ENCODE measurements at places on chromosomes 12 and 14.
A peak's percentile ranks its signal among the peaks of the same experiment; 100 is the strongest.

GRCh38 chr12:96258104-96258961 is 64.2 kb downstream of the ELK3 start:
- peak; percentile 32 for DNase-seq

GRCh38 chr14:39581474-39581873 is 149.2 kb upstream of the FBXO33 start:
- DNase-seq, result peak; percentile 57

- DNase-seq, result no peak
Measured at GRCh38 chr14:94385553-94386057, 2.8 kb downstream of the SERPINA1 start.

GRCh38 chr12:71664411-71665089 is 449 bp downstream of the THAP2 start:
- no peak for DNase-seq

GRCh38 chr12:110872100-110872499 is 25.3 kb downstream of the CCDC63 start:
- DNase-seq, result no peak

All from HAP-1 (cell line).